ENCODE measurements at places on chromosomes 6 and 20.

DNA sequence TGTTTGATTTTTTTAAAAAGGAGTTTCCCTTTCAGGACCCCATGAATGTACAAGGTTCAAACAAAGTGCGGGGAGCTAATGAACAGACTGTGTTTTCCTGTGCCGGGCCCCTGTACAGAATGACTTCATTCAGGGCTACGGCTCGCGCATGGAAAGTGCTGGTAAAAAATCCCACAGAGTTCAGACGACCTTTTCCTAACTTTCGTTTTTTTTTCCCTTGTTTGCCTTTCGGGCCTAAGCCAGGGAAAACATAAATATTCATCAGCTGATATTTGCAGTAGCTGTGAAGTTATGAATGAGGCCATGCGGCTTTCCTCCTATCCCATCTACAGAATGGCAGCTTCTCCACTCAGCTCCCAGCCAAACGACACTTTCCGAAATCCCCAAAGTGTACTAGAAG lies 74.0 kb downstream of the HAO1 start:
- DNase-seq, result peak; percentile 17

- DNase-seq, result no peak
Measured at GRCh38 chr20:8489094-8489883, 357.2 kb downstream of the PLCB1 start.

GRCh38 chr6:67870321-67870720 lies 764.8 kb upstream of the ADGRB3 start:
- no peak for DNase-seq

- no peak for DNase-seq
Measured at GRCh38 chr6:147176795-147177194, 27.4 kb upstream of the STXBP5 start.

DNA sequence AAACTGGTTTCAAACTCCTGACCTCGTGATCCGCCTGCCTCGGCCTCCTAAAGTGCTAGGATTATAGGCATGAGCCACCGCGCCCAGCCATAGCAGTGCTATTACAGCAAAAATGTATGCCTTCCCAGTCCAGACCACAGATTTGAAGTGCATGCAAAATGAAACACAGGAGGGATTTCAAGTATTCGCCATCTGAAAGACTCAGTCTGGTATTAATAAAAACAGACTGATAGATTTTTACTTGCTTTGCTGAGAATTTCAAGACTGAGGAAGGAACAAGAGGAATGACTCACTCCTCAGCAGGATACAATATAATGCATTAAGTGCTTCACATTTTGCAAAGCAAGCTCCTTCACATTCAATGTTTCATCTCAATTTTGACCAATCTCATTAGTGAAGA lies 134.9 kb downstream of the TMEM200A start:
- no peak for DNase-seq

GRCh38 chr20:59318201-59318790 lies 17.9 kb downstream of the EDN3 start:
- DNase-seq, result no peak

DNA sequence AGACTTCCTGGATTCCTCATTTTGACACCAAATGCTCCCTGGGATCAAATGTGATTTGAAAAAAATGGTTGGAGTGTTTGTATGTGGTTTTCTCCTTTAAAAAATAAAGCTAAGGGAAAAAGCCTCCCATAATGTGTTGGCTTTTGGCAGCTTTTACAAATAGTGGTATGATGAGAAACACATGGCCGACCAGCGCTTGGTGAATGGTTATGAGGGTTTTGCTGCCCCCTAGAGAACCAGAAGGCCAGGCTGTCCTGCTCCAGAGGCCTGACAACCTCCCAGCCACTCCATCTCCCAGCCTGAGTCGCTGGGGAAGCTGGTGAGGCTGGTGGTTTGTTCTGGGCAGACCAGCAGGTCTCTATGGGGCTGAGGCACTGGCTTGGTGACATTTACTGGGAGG lies 69.3 kb downstream of the CLIC5 start:
- peak; percentile 33 for DNase-seq

- DNase-seq, result no peak
Measured at GRCh38 chr20:708956-709355, 33.4 kb upstream of the SCRT2 start.

DNA sequence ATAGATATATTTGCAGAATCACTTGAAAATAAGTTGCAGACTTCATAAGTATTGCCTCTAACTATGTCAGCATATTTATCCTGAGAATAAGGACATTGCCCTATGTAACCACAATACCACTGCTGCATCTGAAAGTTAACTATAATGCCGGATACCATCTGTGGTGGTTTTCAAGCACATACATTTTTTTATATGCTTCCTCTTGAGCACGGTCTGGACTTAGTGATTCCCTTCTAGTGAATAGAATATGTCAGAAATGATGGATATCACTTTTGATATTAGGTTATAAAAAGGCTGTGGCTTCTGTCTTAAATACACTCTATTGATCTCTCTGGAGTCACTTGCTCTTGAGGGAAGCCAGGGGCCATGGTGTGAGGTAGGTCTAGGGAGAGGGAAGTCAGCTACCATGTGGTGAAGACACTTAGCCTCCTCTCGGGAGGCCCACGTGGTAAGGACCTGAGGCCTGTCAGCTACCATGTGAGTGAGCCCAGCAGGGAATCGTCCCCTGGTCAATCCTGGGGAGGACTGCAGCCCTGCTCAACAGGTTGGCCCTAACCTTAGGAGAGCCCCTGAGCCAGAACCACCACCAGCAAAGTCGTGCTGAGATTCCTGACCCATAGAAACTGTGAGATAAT lies 57.5 kb downstream of the CCDC170 start:
- DNase-seq, result no peak

DNA sequence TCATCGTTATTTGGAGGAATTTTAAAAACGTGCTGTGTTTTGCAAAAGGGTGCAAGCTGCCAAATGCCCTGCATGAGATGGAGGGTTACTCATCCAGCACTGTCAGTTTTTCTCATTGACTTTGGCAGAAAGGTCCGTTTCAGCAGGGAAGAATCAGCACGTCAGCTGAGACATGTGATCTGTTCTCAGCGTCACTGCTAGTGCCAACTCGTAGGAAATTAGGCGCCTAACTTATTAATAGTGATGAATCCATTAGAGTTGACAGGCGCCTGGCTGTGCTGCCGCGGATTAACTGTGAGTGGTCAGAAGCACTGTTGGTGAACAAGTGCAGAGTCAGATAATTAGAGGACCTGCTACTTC lies 175.5 kb upstream of the FOXQ1 start:
- peak; percentile 10 for DNase-seq

DNA sequence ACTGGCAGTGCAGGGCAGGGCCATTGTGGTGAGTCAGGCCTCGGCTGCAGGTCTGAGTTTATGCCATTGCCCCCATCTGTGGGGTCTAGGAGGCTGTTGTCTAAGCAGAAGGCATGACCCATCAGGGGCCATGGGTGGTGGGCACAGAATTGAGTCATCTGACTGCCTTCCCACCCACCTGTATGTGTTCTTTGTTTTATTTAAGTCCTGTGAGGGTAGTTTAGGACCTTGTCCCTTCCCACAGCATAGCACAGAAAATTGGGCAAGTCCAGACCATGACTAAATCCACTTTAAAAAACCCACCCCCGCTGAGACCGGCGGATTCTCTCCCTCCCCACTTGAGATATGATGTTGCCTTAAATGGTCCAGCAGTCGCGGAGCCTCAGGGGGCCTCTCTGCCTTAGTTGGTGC lies 40.3 kb downstream of the ERMARD start:
- no peak for DNase-seq

- no peak for DNase-seq
Measured at GRCh38 chr6:5053038-5053437, 32.1 kb upstream of the PPP1R3G start.

DNA sequence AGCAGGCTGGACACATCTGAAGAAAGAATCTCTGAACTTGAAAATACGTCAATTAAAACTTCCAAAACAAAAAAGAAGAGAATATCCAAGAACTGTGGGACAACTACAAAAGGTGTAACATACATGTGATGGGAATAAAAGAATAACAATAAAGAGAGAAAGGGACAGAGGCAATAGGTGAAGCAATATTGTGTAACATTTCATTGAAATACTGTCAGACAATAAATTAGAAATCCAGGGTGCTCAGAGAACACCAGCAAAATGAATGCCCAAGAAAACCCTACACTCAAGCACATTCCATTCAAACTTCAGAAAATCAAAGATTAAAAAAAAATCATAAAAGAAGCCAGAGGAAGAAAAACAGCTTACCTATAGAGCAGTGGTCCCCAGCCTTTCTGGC lies 33.6 kb upstream of the ASF1A start:
- DNase-seq, result no peak

- DNase-seq, result no peak
Measured at GRCh38 chr20:25011831-25012241, 19.3 kb upstream of the APMAP start.

GRCh38 chr6:144362042-144363018 lies 77.2 kb downstream of the UTRN start:
- DNase-seq, result no peak

DNA sequence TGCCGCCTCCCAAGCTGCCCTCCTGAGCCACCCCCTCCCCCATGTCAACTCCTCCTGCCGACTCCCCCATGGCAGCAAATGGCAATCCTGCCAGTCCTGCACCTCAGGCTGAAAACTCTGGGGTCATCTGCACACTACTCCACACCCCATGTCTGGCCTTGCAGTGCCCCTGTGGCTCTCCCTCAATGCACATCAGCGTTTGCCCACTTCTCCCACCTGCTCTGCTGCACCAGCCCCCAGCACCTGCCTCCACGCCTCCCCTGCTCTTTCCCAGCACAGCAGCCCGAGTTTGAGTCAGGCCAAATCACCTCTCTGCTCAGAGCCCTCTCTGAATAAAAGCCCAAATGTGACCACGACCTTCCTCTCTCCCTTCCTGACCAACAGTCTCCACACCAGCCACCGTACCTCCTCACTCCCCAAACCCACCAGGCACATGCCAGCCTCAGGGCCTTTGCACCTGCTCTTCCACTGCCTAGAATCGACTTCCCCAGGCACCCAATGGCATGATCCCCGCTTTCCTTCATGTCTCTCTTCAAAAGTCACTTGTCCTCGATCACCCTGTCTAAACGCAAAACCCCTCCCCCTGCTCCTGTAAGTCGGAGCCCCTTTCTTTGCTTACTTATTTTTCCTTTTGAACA lies 4.3 kb downstream of the PXDC1 start:
- no peak for DNase-seq

- DNase-seq, result peak; percentile 66
Measured at GRCh38 chr20:19212821-19213502, 520 bp downstream of the SLC24A3 start.

- DNase-seq, result no peak
Measured at GRCh38 chr20:34532320-34532719, 16.1 kb downstream of the DYNLRB1 start.

GRCh38 chr6:135159531-135159930 lies 21.6 kb upstream of the MYB start:
- DNase-seq, result no peak

- no peak for DNase-seq
Measured at GRCh38 chr6:114453737-114454276, 111.0 kb upstream of the HS3ST5 start.

- DNase-seq, result no peak
Measured at GRCh38 chr6:123788319-123788718, 15.3 kb upstream of the NKAIN2 start.

- peak; percentile 80 for DNase-seq
Measured at GRCh38 chr20:2693286-2694007, 867 bp downstream of the EBF4 start.

- no peak for DNase-seq
Measured at GRCh38 chr6:56875523-56875922, 79.4 kb upstream of the BEND6 start.

DNA sequence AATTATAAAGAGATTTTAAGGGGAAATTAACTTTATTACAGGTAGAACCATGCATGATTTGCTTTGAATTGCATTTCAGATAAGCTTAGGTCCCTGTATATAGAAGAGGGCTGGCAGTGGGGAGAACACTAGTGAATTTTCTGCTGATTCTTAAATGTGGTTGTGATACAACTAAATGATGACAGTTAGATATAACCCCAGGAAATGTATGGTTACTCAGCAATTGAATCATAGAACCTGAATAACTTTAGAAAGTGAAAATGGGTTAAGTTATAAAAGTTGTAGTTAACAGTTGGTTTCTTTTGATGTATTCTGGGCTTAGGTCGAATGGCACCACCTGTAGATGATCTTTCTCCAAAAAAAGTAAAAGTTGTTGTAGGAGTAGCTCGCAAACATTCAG lies 70.1 kb downstream of the PHF3 start:
- no peak for DNase-seq

GRCh38 chr6:52610745-52611355 lies 34.0 kb upstream of the TRAM2 start:
- no peak for DNase-seq

DNA sequence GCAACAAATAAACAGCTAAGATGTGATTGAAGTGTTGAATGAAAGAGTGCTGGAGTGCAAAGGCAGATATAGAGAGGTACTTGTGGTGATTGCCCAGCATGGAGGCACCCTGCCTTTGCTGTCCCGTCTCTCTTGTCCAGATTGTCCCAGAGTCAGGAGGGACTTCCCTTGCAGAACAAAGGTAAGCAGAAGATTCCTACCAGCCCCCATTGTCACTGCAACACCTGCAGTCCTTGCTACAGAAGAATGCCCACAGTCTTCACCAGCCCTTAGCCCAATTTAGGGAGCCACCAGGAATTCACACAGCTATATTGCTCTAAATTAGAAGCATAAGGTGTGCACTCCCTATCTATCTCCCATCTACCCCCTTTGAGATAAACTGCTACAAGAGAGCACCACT lies 491.8 kb downstream of the KIF16B start:
- DNase-seq, result no peak

- DNase-seq, result no peak
Measured at GRCh38 chr20:19901226-19901625, 115.9 kb upstream of the NAA20 start.

- peak; percentile 24 for DNase-seq
Measured at GRCh38 chr20:35837577-35838195, 65.9 kb downstream of the PHF20 start.

GRCh38 chr6:134272374-134272773 lies 45.5 kb downstream of the SGK1 start:
- no peak for DNase-seq

DNA sequence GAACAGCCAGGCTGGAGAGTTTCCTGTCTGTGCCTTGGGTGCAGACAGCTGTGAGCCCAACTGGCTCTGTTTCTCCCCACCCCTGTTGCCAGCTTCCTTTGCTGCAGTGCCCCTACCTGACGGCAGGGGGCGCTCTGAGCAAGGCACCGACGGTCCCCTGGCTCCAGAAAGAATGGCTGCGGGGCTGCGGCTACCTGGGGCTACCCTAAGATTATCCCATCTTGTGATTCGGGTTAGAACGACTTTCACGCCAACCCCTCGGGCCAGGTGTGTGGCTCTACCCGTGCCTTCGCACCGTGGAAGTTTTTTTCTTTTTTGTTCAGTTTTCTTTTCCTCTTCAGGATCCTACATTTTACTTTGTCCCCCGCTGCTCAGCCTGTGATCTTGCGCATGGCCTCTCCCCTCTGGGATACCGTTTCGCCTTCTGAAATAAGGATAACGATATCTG lies 33.4 kb upstream of the AAR2 start:
- peak; percentile 50 for DNase-seq

DNA sequence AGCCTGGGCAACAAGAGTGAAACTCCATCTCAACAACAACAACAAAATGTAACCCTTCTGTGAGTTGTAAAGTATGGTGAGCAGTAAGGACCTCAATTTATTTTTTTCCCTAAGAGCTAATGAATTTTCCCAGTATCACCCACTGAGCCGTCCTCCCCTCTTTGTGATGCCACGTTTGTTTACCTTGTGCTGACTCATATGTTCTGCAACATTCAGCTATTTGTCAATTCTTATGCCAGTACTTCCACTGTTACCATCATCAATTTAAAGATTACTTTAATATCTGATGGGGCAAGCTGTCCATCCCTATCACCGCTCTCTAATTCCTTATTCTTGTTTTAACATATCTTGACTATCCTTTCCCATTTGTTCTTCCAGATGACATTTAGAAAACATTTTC lies 37.5 kb downstream of the MAK start:
- DNase-seq, result peak; percentile 6

Data from right kidney (tissue), 9 donors.